ENCODE measurements at places on chromosomes 4 and X.

GRCh38 chr4:116064331-116064730, 950.9 kb upstream of the NDST4 start:
- no peak for DNase-seq

DNA sequence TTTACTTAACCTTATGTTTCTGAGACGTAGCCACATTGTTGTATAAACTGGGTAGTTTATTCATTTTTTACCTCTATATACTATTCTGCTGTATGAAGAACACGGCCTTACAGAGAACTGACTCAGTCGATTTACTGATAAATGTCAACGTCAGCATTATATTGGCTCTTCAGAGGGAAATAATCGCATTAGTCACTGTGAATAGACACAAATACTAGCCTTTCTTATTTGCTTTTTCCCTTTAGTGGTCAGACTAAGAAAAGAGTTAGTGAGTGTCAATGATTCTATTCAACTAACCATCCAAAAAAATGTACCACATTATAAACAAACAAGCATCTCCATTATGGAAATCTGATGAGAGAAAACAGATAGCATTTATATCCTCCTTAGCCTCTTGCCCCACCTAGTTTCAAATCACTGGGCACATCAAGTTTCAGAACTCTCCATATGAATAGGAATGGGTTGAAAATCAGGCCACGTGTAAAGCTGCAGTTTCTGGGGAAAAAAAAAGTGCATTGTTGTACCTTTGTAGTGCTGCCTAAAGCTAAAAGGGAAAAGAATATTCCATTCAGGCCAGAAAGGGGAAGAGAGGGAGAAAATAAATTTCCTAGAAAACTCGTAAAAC, 146.7 kb upstream of the VCX3A start:
- no peak for DNase-seq

- DNase-seq, result no peak
These were observed 48.4 kb downstream of the PRKG2 start for GRCh38 chr4:81166458-81167160.

- no peak for DNase-seq
These were observed 74.4 kb downstream of the CENPC start for GRCh38 chr4:67470871-67471270.

DNA sequence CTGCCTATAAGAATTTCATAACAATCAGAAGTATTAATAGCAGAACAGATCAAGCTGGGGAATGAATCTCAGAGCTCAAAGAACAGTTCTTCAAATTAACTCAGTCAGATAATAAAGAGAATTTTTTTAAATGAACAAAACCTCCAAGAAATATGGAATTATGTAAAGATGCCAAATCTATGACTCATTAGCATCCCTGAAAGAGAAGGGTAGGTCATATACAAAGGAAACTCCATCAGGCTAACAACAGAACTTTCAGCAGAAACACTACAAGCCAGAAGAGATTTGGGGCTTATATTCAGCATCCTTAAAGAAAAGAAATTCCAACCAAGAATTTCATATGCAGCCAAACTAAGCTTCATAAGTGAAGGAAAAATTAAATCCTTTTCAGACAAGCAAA, 28.6 kb downstream of the CBR4 start:
- no peak for DNase-seq

GRCh38 chrX:10008483-10009056, 41.4 kb downstream of the CLDN34 start:
- no peak for DNase-seq

DNA sequence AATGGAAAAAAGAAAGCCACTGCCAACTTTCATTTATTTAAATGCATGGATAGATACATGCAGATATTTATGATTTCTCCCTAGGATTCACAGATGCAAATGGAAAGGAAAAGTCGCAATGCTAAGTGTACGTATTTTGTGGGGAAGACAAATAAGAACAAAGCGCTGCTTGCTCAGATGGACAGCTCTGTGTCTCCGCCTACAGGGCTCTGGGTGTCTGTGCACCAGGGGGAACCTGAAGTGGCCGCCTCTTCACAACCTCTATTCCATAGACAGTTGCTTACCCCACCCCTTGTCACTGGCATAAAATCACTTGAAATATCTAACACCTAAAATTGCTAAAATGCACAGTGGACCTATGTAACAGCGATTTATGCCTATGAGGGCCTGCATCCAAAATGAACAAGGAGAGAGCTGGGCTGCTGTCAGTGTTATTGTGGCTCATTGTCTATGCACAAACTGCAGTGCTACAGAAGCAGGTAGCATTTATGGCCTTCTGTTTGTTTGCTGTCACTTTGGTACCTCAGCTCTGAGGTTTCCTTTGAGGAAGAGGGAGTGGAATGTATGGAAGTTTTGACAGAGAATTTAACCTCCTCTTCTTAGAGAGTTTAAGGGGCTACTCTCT, 58.6 kb upstream of the PAGE1 start:
- DNase-seq, result no peak

- DNase-seq, result no peak
These were observed 717.3 kb upstream of the ACTRT1 start for GRCh38 chrX:128769495-128769894.

DNA sequence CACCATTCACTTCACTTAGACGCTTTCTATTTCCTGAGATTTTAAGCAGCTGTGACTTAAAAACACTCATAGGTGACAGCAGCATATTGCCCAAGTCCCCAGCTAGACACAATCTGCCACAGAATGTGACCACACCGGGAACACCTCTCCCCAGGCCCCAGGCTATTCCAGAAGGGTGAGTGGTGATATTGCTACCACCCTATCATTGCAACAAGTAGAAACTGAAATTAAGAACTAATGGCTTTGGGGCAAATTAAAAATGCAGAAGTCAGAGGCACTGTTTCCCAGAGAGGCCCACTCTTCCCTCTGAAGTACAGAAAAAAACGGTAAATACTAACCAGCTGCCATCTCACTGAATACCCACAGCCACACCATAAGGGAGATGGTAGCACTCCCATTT, 35.0 kb downstream of the QDPR start:
- DNase-seq, result no peak

GRCh38 chrX:23035493-23035892, 35.7 kb downstream of the DDX53 start:
- DNase-seq, result no peak

- no peak for DNase-seq
These were observed 156.5 kb upstream of the ZCCHC13 start for GRCh38 chrX:74147439-74147838.

DNA sequence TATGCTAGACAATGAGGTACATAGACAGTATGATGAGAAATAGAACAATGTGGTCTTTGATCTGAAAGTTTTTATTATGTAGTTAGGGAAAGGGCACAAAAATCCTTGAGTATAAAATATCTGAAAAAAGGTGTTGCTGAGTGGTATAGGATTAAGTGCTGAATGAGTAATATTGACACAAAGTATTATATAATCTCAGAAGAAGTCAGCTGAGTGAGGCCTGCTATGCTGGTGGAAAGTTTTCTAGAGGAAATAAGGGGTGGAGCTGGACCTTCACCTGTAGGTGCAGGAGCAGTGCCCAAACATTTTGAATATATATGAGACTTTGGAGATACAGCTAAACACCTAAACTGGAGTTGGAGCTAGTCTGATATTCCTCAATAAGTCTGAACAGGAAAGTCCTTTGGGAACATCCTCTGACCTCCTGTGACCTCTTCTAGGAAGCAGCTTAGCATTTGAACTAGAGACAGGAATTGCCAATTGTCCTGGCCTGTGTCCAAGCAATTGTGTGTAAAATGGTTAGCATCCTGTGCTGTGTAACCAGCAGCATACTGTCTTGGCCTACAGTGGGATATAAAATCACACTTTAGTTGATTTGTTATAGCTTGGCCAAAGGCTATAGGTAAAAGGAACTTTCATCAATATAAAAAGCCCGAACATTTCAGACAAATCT, 285.3 kb downstream of the ANKRD50 start:
- DNase-seq, result no peak

DNA sequence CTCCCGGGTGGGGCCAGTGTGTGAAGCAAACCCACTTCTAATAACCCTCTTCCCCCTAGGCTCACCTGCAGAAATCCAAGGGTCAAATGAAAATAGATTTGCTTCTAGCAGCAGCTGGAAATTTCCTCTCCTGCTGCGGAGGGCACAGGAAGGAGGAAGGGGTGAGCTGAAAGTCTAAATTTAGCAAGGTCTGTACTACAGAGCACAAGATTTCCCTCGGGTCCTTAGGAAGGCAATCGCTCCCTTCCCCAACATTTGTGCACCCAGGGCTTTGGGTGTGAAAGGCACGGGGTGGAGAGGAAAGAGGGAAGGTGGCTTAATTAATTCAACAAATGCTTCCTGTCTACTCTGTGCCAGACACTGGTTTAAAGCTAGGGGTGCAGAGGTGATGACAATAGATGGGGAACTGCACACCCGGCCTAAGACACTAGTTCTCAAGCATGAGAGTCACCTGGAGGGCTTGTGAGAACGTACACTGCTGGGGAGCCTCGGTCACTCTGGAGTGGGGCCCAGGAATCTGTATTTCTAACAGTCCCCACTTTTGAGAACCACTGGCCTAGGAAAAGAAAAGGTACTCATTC, 204.4 kb downstream of the NSUN7 start:
- no peak for DNase-seq

DNA sequence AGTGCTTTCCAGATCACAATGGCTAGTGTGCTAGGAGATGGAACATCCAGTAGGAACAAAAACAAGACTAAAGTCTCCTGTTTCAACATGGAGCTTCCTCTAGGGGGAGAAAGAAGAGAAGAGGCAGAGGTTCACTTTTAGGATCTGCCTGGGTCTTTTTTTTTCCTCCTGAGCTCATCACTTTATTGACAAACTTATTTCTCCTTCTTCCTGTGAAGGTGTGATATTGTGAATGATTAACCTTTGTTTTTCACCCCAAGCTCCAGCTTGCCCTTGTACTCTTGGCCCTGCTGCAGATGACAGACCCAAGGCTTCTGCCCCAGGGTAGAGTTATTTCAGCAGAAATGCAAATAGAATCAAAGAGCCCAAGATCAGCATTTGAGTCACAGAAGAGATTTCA, 13.5 kb downstream of the PAGE4 start:
- DNase-seq, result no peak

DNA sequence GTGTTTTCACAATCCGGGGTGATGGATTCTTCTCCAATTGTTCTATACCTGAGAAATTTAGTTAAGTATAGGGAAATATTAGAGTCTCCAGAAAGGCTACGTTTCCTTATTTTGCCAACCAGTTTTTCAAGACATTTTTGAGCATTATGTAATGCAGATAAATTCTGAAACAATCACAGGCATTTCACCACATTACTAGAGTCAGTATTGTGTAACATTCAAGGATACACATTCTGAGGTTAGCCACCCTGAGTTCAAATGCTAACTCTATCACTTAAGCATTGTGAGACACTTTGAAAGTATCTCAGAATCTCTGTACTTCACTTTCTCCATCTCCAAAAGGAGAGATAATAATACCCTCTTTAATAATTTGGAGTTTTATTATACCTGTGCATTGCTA, 10.6 kb downstream of the SULT1B1 start:
- no peak for DNase-seq
